ENCODE measurements at places on chromosomes 2 and 18.
A peak's percentile ranks its signal among the peaks of the same experiment; 100 is the strongest.

GRCh38 chr18:23136326-23137096 is 1.2 kb downstream of the CABLES1 start:
- DNase-seq = peak; percentile 44

GRCh38 chr2:200348897-200349563 is 42.5 kb downstream of the SPATS2L start:
- DNase-seq = no peak

DNA sequence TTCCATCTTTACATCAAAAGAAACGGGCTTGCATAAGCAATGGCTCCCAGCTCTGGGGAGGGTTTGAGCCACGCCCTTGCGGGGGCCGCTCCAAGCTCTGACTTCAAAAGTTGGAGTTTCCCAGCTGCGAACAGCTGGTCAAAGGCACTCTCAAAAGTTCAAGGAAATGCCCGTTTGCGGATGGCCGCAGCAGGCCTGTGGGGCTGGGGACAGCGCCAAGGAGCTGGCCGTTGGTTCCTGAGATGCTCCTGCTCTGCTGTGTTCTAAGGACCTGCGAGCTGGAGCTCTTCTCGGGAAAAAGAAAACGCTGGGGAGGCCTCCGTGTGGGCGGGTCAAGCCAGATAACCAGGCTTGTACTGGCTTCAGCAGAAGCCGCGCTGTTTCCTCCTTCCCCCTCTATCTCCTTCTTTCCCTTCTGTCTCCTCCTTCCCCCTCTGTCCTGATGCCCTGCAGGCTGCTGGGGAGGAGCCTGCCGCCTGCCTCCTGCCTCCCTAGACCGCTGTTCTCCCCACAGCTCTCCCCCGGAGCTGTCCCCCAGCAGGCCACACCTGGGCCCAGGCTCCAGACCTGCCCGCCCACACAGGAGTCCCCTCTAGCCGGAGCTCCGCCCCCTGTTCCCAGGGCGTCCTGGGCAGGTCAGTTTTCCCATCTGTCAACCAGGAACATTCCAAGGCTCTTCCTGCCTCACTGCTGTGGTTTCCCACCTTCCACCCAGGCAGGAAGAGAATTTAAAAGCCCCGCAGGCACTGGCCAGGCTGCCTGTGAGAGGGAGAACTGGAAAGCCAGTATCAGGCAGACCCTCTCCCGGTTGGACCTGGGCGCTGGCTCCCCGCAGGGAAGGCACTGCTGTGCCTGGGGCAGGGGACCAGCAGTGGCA is 14.1 kb downstream of the KLF11 start:
- peak; percentile 69 for DNase-seq

DNA sequence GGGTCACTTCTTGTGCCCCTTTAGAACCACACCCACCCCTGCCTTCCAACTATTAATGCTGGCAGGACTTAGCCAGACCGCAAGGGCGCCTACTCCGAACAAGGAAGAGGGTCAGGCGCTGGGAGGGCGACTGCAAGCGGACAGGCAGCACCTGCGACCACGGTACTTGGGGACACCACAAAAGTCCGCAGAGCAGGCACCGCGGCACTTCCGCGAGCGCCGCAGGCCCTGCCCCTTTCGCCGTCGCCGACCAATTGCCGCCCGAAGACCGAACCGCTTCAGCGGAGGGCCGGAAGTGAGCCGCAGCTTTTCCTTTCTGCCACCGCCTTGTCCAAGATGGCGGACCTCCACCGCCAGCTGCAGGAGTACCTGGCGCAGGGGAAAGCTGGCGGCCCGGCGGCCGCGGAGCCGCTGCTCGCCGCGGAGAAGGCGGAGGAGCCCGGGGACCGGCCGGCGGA is at the start of gene SFT2D3:
Gene SFT2D3 (plus strand): TSS at position 305 of the 458 bp plus-strand sequence. CDS start 32 bp downstream, at position 337.
- DNase-seq = peak; percentile 88

DNA sequence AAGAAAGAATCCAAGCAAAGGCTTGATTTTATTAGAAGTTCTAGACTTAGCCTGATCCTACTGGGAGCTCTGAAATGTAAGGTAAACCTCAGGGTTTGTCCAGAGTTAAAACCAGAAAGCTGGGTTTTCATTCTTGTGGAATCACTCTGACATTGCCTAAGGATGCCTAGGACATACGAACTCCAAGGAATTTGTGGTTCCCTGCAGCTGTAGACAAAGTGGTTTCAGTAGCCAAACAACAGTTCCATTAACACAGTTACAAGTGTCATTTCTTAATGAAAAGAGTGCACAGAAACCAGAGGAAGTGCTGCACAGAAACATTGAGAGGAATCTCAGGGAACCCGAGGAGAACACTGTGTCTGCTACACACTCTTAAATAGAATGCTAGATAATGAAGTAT is 221.4 kb upstream of the ST6GAL2 start:
- no peak for DNase-seq

DNA sequence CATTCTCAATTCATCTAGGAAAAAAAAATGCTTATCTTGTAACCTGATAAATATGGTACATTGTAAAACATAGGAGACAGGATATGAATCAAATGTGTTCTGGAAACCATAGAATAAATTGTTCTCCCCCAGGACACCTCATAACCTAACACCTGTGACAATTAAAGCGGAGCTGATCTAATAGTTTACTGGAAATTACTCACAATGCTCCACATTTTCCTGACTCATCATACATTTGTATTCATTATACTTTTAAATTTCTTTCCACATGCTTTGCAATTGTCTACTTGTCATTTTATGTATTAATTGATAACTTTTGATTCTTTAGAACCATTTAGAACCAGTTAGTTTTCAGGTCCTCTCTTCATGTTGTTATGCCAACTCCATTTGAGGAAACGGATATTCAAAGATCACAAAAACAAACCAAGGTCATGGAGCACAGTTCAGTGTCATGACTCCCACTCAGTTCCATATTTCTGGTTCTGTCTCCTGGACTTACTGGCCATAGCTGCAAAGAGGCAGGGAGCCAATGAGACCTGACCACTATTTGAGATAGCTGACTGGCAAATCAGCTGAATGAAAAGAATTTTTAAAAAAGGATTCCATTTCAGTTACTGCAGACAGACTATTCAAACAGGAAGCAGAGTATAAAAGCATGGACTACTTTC is 128.5 kb downstream of the CALCRL start:
- no peak for DNase-seq

GRCh38 chr2:161172901-161173540 is 12.8 kb downstream of the TANK start:
- no peak for DNase-seq

DNA sequence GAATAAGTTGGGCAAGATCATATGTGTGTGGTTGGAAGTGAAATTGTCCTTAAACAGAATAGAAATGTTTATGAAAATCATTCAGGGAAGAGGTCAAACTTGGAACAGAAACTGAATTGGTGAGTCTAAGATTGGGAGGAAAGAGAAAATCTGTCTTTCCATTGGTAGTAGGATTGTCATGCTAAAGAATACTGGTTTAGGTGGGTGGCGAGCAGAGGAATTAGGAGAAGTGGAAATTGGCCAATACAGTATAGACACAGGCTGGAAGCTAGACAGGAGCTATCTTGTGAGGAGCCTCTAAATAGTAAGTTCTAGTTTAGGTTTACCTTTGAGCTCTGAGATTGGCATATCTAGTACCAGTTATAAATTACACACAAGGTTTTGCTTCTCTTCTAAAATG is 80.9 kb upstream of the KYNU start:
- DNase-seq = no peak

DNA sequence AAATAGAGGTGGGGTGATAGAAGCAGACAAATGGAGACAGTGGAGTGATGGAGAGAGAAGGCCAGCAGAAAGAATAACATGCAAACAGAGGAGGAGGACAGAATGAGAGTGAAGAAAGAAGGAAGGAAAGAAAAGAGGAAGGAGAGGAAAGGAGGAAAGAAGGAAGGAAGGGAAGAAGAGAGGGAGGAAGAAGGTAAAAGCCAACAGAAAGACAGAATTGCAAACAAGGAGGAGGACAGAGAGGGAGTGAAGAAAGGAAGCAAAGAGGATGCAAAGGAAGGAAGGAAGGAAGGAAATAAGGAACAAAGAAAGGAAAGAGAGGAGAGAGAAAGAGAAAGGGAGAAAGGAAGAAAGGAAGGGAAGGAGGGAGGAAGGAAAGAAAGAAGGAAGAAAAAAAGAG is 444.0 kb downstream of the IRS1 start:
- DNase-seq = no peak

DNA sequence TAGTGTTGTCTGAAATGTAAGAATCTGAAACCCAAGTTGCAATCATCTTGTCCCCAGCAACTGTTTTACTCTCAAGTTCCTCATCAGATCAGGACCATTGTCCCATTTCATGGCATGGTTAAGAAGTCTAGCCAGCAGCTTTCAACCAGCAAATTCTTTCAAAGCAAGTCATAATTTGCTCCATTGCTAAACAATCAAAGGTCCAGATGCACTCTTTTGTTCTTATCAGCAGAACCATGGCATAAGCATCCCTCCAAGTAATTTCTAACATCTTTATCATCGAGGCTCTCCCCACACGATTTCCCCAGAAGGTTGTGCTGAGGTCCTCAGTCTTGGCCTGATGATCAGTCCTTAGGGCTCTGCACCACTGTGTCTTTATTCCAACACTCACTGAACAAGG is 67.5 kb upstream of the APCDD1 start:
- no peak for DNase-seq

- peak; percentile 77 for DNase-seq
Observed at GRCh38 chr2:191566344-191566743, 111.6 kb upstream of the NABP1 start.

DNA sequence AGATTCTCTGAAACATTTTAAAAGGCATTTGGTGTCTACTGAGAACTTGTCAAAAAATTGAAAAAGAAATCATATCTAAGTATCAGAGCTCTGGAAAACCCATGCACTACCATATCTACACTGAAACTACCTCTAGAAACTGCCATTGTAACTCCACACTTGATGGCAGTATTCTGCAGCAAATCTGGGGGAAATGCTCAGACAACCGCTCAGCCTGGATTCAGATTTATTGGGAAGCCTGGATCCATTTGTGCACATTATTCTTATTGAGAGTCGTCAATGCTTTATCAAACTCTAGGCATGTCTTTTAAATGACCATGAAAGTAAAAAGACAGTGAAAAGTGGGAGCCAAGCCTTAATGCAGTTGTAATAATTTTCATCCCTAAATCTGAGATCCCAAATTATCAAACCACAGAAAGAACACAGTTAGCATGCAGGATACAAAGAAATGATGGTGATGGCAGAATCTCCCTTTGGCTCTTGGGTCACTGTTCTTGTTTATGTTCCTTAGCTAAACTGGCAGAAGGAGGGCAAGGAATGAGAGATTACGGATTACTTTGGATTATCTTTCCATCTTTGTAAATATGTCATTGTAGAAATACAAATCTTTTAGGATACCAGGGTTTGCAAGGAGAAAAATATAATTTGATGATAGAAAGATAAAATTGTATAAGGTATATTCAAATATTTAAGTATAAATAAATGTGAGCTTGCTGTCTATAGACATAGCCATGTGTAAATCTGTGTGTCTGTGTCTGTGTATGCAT is 512.1 kb upstream of the SYT4 start:
- DNase-seq = peak; percentile 10

GRCh38 chr2:180254872-180255271 is 247.8 kb upstream of the CWC22 start:
- DNase-seq = no peak

GRCh38 chr2:53786705-53787613 is at the start of the genes ASB3 and ERLEC1:
Gene ASB3, minus strand, starts transcription at chr2:53786953. Its CDS starts 21,381 bp downstream, at chr2:53765572.
Gene ERLEC1, plus strand, starts transcription at chr2:53787044. Its CDS starts 167 bp downstream, at chr2:53787211.
- peak; percentile 89 for DNase-seq

- peak; percentile 67 for DNase-seq
Observed at GRCh38 chr2:38528008-38528442, 74.7 kb downstream of the HNRNPLL start.

GRCh38 chr2:201269764-201270163 is 9.4 kb downstream of the CASP8 start:
- no peak for DNase-seq

DNA sequence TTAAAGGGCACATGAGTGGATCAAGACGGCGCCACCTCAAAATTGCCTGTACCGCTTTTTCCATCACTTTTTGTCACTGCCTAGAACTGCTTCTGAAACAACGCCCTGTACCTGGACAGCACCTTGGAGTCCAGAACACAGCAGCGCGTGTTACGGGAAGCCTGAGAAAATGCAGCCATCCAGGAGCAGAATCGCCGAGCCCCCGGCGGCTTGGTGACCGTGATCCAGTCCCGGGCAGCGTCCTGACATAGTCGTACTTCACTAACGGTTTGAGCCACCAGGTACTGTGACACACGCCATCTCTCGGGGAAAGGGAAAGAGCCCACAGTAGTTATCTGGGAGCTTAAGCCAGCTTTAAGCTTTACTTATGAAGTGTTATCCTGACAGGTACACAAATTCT is 168.9 kb upstream of the SALL3 start:
- no peak for DNase-seq

DNA sequence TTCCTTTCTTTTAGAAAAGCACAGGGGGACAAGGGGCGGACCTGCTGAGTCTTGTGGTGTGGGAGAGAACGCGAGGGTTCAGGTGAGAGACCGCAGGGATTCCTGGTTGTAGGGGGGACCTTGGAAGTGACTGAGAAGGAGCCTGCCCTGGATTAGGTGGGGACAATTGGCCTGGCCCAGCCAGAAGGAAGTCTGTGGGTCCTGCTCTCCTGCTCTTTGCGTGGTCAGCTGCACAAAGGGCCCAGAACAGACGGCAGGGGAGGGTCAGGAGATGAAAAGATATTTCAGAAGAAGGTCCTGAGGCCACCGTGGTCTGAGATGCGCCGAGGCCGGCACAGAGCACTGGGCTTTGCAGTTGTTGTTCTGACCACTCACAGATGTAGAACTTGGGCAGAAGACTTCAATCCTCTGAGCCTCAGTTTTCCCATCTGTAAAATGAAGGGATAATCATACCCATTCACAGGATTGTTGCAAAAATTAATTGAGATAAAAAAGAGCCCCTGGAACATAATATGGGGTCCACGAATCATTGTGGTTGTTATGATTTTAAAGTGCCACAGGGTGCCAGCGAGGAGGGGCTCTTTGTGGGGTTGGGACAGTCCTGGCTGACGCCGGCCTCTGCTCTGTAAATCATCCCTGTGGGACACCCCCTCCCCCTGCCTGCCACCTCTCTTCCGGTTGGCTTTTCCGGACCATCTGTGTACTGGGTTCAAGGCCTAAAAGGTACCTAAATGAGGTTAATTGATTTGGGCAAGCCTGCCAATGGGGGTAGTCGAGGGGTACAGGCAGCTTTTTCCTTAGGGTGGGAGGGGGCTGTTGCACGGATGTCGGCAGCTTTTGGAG is 1.8 kb downstream of the LPIN1 start:
- DNase-seq = no peak

DNA sequence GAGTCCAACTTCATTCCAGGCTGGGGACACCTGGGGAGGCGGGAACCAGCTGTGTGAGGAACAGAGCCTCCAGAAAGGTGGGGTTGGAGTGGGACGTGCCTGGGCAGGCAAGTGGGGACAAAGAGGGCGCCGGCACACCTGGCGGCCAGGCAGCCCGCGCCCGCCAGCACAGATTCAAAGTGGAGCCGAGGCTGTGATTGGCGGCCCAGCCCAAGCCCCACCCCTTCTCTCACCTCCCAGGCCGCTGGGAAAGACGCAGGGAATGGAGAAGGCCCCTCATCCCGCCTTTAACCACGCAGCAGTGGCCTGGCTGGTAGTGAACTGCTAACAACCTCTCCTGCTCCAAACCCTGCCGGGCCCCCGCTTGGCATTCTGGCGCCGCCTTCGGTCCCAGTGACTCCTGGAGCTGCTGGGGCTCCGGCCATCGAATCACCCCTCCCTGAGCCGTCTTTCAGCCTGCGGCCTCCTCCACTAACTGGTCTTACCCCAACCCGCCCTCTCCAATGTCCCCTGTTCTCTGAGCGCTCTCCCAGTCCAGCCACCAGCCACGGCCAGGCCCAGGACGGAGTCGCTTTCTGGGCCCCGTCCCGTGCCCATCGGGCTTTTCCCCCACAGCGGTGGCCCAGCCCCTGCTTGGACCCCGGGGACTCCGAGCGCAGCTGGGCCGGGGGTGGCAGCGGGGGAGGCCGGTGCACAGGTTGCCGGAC is 27.9 kb upstream of the PTMA start:
- no peak for DNase-seq

Measured in nephron progenitor cell (in vitro differentiated cells).